ENCODE measurements at places on chromosomes 13 and 19.

DNA sequence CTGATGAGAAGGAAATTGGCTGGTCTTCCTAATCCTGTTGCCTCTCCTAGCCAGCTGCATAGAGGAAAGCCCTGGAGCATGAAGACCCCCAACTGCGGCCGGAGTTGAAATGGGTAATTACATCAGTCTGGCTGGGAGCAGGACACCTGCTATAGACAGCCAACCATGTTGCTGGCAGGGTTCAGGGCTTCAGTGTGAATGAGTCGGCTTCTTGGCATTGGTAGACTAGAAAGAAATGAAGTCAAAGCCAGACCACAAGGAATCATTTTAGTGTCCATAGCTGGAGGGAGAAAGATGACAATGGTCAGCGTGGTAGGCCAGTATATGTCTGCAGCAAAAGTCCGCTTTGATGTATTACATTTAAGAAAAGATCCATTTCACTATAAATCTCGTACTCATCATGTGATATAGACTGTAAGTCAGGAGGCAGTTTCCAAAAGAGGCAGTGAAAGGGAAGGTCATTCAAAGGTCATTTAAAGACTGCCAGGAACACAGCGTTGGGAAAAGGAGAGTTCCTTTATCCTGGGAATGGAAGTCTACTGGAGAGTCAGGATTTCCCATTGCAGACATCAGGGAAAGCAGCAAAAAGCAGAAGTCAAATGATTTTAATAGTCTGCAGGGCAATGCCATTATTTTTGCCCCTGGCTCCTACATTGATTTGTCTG lies 262.7 kb downstream of the DNAJC15 start:
- DNase-seq, result no peak

- no peak for DNase-seq
Observed at GRCh38 chr13:113410472-113411201, 42.7 kb downstream of the ADPRHL1 start.

DNA sequence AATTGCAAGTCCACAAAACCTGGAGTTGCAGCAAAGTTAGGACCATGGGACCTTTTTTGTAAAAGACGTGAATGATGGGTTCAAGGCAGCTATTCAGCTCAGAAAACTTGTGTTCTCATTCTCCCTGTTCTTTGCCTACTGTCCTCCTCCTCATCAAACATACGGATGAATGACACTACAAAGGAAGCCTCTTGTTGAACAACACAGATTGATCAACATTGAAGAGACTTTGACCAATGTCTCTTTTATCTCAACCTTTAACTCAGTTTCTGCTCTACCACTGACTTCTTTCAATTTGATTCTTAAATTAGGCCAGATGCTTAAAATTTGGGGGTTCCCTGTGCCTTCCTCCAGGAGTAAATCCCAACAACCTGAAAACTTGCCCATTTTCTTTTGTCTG lies 27.9 kb upstream of the KLF12 start:
- no peak for DNase-seq

DNA sequence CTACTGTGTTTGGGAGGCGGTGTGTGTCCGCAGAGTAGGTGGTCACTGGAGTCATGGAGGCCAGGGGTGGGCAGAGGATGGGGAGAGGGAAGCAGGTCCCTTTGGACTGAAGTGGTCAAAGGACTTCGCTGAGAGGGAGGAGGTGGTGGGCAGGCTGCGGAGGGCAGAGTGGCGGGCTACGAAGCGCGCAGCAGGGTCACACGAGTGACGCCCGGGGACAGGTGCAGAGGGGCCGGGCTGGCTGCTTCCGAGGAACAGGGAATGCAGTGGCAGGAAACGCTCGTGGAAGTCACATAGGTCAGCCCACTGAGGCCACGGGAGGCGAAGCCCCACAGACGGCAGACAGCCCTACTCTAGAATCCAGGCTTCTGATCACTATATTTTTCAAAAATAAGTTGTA lies 111.5 kb downstream of the URI1 start:
- DNase-seq, result no peak

- DNase-seq, result no peak
Observed at GRCh38 chr13:52896827-52897659, 48.6 kb upstream of the PCDH8 start.

DNA sequence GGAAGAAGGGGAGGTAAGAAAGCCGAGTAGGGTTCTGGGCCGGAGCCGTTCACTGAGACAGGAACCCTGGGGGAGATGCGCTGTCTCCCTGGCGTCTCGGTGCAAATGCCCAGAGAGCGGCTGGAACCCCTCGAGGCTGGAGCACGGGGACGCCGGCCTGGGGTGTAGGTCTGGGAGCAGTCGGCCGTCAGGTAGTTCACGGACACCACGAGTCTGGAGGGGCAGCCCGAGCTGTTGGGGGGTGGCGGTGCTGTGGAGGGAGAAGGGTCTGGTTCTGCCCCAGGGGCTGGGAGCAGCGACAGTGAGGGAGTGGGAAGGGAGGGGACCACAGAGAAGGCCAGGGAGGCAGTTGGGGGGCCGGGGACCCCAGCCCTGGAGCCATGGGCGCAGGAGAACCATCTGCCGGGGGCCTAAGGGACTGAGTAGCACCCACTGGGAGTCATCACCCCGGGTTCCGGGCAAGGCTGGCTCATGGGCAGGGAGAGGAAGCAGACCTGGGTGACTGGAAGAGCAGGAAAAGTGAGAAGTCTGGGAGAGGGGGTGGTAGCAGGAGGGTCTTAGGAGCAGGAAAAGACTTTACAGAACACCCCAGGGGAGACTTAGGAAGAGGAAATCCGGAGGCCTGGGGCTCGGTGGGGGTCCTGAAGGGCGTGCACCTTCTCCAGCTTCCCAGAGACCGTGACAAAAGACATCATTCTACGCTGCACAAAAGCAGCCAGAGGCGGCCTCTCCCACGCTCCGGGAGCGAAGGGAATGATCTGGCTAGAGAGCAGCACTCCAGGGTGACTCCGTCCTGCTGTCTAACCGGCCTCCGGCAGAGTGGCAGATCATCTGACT lies 173.1 kb upstream of the SOX1 start:
- no peak for DNase-seq

DNA sequence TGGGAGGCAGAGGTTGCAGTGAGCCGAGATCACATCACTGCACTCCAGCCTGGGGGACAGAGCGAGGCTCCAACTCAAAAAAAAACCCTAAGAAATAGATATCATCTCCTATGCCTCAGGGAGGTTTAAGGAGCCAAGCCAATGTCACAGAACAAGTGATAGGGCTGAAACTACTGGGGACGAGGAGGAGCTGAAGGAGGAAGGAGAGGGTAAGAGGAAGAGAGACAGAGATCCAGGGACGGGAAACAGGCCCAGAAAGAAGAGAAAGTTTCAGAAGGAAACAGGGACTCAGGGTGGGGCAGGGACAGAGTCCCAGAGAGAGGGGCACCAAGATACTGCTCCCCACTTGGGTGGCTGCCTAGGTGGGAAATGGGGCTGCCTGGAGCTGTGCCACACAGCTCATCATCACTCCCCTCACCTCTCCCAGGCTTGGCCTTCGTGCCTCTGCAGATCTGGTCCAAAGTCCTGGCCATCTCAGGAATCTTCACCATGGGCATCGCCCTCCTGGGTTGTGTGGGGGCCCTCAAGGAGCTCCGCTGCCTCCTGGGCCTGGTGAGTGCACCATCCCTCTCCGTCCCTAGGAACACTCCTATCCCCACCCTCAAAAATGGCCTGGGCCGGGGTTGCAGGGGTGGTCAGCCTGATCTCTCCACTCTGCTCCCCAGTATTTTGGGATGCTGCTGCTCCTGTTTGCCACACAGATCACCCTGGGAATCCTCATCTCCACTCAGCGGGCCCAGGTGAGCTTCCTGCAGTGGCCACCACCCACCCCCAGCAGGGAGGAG lies 1.5 kb downstream of the CD37 start:
- no peak for DNase-seq

DNA sequence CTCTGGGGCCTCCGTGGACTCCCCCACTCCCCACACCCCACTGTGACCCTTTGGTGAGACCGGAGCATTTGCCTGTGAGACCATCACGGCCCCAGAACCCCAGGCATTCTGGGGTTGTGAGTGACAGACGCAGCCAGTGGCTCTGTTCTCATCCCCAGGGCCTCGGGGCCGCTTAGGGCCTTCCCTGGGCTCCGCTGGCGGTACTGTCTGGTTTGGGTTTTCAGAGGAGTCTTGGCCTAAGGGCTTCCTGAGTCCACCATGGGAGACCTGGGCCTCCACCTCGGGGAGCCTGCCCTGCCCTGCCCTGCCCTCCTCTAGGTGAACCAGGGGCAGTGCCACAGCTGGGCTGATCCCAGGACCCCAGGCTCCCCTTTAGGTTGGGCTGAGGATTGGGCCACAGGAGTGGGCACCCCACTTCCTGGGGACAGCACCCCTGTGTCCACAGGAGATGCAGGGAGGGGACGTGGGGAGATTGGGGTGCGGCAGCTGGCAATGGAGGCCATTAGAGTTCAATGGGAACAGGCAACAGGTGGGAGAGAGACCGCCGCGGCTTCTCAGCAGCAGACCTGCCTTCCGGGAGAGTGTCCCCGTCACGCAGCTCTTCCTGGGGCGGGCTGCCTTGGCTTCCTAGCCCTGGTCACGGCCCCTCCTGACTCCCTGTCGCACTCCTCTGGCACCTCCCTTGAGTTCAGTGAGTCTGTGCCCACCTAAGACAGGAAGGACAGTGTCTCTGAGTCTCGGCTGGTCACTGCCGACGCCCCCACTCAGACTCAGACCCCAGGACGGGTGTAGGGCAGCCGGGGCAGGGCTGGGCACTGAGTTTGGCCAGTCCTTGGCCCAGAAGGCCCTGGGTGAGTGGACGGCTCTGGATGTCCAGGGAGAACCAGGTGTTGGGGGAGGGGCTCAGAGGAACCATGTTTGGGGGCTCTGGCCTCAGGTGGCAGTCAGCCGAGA lies 164.1 kb downstream of the KDM4B start:
- no peak for DNase-seq

- DNase-seq, result no peak
Observed at GRCh38 chr19:50475736-50476223, 527 bp upstream of the EMC10 start.

DNA sequence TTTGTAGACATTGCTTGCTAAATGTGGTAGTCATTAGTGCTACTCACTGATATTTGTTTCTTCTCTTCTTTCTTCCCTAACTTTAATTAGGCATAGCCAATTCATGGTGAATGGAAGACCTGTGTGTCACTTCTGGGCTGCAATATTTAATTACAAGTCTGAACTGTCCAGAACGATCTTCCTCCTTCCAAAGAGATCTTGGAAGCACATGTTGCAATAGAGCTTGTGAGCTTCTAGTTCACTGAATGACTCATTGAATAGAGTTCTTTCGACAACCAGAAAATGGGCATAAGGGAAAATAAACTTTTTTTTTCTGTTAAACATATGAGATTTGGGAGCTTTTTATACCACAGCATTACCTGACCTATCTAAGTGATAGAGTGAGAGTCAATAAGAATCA lies 1264.6 kb downstream of the PCDH9 start:
- DNase-seq, result no peak

DNA sequence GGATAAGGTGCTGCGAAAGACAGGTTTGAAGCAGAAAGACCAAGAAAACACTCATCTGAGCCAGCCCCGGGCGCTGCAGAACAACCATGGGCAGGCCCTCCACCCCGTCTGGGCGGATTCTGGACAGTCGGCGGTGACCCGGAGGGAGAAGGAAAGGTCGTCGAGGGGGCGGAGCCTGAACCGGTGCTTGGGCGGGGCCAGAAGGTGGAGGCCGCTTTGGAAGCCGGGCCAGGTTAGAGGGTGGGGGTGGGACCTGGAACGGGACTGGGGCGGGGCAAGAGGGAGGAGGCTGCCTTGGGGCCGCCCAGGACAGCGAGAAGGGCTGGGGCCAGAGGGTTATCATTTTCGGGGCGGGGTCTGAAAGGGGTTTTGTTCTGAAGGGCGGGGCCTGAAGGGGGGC lies 5.0 kb upstream of the ZNF765 start:
- DNase-seq, result no peak

DNA sequence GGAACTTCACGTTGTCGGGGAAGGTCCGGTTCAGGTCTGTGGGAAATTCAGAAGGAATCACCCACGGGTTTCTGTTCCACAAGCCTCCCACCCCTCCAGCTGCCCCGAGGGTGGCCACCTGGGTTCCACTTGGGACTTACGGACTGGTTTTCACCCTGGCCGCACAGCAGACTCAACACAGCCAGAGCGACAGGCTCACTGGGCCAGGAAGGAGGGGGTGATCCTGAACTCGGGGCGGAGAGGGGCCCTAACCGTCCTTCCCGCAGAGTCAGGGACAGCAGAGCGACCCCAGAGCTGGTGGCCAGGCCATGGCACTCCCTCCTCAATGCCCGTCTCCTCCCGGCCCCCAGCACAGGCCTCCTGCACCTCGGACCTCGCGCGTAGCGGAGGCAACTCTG lies 13.0 kb downstream of the GRTP1 start:
- no peak for DNase-seq

GRCh38 chr13:109572389-109572788 lies 214.0 kb downstream of the IRS2 start:
- DNase-seq, result no peak

DNA sequence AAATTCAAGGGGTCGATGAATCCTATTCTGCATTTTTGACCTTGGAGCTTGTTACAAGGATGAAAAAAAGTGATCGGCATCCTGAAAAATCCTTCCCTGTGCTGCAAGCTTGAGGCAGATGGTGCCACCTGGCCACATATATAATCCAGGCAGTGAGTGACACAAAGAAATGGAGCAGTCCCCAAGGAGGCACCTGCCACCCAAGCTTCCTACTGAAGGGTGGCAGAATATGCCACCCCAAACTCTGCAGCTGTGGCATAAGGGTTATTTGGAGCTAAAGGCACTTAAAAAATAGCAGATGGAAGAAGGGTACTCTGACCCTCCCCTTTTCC lies 15.4 kb downstream of the TMEM272 start:
- no peak for DNase-seq

DNA sequence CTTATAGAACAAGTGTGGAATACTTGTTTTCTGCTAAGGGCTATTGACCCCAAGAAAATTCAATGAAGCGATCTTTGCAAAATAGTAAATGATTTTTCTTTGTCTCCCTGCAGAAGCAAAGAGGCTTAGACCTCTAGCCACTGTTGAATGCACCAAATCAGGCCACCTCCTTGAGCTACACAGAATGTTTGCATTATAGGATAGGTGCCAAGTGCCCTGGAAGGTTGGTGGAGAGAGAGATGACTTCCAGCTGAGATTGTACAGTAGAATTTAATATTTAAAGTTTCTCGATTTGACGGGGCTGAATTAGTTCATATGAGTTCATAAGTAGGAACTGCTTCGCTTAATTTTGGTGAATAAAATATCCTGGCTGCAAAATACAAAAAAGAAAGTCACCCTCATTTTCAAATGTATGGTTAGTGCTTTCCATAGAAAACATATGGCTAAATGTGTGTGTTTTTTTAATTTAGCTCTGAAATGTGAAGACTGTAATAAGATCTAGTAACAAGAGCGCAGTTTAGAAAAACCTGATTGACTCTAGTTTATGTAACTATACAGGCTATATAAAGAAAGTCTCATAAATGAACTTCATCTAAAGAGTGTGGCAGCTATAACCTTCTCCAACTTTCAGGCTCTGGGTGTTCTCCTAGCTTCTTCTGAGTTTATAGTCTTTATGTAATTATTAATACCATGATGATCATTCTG lies 41.6 kb downstream of the LRCH1 start:
- no peak for DNase-seq
